ENCODE measurements at places on chromosomes 4 and X.

- peak; percentile 12 for DNase-seq
Observed at GRCh38 chr4:72568959-72569718, at the start of gene ADAMTS3. TSS of gene ADAMTS3 (minus strand) at chr4:72569221. CDS start at chr4:72568762, 459 bp downstream.

- DNase-seq, result no peak
Observed at GRCh38 chrX:121360280-121360679, 312.9 kb downstream of the GLUD2 start.

DNA sequence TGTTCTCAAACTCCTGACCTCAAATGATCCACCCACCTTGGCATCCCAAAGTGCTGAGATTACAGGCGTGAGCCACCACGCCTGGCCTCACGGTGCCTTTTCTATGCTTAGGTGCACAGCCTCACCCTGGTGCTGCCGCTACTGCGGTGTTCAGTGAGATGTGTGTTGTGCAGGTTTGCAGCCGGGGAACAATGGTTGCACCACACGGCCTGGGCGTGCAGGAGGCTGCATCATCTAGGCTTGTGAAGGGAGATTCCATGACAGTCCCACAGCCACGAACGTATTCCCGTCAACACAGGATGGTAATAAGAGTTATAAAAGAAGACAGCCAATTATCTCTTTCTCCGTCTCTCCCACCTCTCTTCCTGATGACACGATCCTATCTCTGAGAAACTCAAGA lies 22.0 kb downstream of the CPLX1 start:
- DNase-seq, result no peak

DNA sequence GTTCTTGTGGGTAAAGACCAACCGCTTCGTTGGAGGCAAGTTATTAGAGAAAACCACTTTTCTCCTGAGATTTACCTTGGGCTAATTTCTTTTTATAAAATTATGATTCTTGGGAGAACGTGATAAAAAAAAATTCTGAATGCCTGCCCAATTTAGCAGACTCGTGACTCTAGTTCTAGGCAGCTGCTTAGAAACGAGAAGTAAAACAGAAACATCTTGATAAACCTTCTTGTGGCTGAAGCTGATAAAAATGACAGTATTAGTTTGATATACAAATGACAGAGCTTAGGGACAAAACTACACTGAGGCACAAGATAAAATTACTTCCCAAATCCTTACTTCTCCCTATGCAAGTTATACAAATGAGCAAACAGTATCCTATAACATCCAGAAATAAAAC lies 458.9 kb upstream of the TEX13C start:
- no peak for DNase-seq

DNA sequence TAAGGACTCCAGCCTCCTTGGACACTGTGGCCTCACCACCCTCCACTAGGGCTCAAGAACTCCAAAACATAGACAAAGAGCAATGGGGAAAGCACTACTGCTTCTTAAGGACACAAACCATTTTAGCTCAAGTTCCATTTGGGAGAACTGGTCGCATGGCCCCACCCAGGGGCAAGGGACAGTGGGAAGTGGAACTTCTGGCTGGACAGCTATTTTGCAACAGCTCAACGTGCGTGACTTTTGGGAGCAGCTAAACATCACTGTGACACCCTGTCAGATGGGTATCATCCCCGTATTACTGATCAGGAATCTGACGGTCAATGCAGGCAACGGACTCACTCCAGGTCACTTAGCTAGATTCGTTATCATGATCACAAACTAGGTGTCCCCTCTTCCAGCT lies 9.0 kb upstream of the GLOD5 start:
- DNase-seq, result no peak

DNA sequence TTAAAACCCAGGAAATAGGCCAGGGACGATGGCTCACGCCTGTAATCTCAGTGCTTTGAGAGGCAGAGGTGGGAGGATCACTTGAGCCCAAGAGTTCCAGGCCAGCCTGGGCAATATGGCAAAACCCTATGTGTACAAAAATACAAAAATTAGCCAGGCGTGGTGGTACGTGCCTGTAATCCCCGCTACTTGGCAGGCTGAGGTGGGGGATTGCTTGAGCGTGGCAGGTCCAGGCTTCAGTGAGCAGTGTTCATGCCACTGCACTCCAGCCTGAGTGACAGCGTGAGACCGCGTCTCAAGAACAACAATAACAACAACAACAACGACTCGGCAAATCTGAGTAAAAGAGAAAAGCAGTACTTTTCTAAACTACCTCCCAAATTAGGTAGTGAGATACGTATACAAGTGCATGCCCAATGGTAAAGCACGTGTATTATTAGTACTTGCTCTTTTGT lies 13.0 kb upstream of the NDUFC1 start:
- DNase-seq, result no peak

DNA sequence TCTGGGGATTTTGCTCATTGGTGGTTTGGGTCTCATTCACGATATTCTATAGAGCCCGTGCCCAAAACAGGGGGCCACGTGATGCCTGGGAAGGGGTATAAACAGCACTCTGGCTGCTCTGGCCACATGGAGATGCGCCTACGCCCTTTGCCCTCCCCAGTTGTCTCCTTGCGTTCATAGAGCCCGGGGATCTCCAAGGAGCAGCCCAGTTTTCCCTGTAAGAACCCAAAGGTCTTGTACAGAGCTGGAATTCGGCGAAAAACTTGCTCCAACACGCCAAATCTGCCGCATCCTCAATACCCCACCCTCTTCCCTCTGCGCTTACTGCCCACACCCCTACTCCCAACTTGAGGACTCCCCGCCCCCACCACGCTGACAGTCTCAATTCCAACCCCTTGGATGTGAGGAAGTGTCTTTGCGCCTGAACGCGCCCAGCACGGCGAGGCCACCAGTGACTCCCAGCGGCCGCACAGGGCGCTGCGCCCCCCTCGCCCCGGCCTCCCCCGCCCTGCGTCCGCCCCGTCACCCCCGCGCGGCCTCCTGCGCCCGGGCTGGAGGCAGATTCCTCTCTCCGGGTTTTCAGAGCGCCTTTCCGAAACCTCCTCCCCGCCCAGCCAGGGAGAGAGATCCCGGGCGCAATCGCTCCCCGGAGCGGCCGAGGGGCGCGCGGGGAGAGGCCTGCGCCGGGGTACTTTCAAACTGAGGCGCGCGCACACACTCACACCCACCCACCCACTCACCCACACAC lies at the start of gene NHS:
TSS of gene NHS (plus strand) at position 582 of the 748 bp plus-strand sequence. CDS start 558 bp downstream, outside the sequence.
- DNase-seq, result peak; percentile 40

GRCh38 chr4:64341711-64342110 lies 67.5 kb downstream of the TECRL start:
- no peak for DNase-seq

GRCh38 chr4:25068386-25068785 lies 37.6 kb upstream of the LGI2 start:
- DNase-seq, result no peak

GRCh38 chrX:114959729-114960128 lies 57.7 kb downstream of the IL13RA2 start:
- DNase-seq, result no peak

- DNase-seq, result no peak
Observed at GRCh38 chr4:128721896-128722295, 87.6 kb upstream of the JADE1 start.

GRCh38 chr4:180541678-180542077 lies 1701.5 kb upstream of the TENM3 start:
- DNase-seq, result no peak

- DNase-seq, result no peak
Observed at GRCh38 chr4:87089368-87089767, 131.1 kb downstream of the KLHL8 start.

- no peak for DNase-seq
Observed at GRCh38 chr4:55727746-55728145, 91.6 kb upstream of the NMU start.

DNA sequence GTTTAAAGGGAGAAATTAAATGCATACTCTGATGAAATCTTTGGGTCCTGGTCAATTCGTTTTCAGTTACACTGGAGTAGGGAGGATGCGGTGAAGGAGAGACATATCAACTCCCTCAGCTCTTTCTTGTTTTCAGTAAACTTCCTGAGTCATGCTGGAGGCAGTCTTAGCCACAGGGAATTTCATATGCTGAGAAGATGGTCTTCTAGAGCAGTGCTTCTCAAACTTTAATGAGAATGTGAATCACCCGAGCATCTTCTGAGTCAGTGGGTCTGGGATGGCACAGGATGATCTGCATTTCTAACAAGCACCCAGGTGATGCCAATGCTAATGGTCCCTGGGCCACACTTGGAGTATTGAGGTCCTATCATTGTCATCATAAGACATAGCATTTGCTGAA lies 214.5 kb downstream of the KIT start:
- no peak for DNase-seq

GRCh38 chr4:88143504-88143903 lies 14.9 kb downstream of the ABCG2 start:
- DNase-seq, result no peak

- DNase-seq, result no peak
Observed at GRCh38 chr4:56990109-56990905, 11.6 kb downstream of the POLR2B start.

DNA sequence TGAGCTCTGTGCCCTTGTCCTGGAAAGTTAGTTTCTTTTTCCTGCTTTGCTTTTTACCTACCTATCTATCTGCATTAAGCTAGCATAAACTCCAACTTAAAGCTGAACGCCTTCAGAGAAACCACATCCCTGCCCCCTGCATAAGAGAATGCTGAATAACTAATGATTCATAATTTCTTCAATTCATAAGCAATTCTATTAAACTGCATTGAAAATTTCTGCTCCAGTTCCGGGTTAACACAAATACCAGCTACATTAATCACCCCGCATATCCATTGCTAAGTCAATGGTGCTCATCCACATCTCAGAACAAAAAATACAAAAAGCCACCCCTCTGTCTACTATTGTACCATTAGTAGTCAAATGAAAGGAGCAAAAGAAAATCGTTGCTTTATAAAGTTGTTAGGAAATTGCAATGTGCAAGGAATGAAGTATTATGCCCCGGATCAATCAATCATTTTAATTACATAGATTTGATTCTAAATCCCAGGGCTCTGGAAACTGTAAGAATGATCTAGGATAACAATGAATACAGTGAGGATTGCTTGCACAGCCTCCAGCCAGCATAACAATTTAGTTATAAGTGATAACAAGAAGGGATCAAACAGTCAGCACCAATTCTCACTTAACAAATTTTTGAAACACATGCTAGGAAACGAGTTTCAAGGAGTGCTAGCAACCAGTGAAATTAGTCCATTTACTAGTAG lies 106.8 kb downstream of the ELOVL6 start:
- DNase-seq, result no peak

GRCh38 chr4:156751486-156751885 lies 220.1 kb downstream of the PDGFC start:
- DNase-seq, result no peak

DNA sequence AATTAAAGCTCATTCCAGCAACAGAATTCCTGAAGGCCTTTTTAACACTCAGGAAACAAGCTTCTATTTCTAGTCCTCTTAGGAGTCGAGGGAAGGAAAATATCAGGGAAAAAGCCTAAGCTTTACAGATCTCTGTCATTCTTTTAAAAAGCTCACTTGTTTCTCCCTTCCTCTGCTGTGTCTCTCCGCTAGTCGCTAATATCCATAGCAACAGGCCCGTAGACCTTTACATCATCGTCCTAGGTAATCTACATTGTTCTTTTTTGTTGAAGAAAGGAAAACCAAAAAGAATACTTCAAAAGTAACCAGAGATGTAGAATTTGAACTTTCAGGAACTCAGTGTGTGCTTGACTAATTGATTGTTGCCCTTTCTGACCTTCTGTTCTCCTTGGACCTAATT lies 45.9 kb upstream of the MTMR1 start:
- DNase-seq, result no peak

Measured in activated T-cell treated with anti-CD3 and anti-CD28 coated beads, Interleukin-2, amount 50 U/mL, for 72 hours (primary cell).